Hepatic stellate cell (primary cell): ENCODE measurements at places on chromosomes 5 and 9.

GRCh38 chr5:160744268-160745101 lies 107.5 kb downstream of the ATP10B start:
- no peak for DNase-seq

GRCh38 chr5:23014266-23014665 lies 161.1 kb upstream of the CDH12 start:
- no peak for DNase-seq

DNA sequence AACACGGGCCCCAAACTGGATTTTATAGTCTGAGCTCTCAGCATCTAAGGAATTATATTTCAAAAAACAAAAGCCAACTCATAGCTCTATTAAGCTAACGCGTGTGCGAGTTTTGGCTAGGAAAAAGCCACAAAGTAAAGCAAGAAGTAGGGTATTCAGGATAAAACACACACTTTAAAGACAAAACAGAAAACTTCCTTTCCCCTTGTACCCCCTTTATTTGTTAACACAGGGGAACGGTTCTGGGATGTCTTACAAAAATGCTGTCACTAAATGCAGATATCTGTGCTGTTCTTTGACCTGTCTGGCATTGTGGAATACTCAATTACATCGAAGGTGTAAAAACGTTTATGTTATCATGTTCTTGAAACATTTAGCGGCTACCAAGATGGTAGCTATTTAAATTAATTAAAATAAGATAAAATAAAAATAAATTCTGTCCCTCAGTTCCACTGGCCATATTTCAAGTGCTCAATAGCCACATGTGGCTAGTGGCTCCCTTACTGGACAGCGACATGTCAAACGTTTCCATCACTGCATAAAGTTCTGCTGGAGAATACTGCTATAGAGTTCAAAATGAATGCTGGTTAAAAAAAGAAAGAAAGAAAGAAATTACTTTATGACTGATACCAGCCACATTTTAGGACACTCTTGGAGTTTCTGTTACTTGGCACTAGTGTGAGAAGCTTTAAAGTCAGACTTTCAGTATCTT lies 7.2 kb upstream of the MEF2C start:
- no peak for DNase-seq

DNA sequence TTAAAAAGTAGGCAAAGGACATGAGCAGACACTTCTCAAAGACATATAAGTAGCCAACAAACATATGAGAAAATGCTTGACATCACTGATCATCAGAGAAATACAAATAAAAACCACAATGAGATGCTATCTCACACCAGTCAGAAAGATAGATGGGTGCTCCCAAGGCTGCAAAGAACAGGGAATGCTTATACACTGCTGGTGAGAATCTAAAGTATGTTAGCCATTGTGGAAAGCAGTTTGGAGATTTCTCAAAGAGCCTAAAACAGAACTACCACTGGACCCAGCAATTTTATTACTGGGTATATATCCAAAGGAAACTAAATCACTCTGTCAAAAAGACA lies 154.2 kb downstream of the NDUFS4 start:
- no peak for DNase-seq

GRCh38 chr5:121967187-121967586 lies 5.4 kb downstream of the SRFBP1 start:
- no peak for DNase-seq

DNA sequence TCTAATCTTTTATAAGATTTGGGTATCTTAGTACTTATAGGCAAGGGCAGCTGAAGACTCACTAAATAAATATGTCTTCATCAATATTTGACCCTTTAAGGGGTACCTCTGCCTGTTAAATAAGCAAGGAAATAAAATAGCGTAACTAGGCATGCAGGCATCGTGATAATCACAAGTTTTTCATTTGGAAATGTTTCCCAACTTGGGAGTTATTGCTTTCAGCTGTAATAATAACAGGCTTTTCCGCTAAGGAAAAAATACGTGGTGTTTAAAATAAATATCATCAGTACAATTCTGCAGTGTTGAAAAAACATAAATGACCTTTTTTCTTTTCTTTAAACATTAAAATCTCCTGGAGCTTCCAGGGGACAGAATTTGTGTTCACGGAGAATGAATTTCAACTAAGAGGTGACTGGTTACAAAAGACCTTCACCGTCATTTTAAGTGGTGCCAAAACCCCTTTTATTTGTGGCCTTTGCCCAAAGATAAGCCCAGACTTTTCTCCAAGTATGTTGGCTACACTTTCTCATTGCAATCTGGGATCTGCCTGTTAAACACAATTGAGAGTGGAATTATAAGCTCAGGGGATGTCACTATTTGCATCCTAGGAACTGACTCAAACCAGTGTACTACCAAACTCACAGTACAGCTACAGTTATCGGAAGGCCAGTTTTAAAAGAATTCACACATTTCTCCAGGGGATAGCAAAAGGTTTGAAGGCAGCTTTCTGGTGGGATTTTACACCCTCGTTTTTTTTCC lies 218.6 kb downstream of the FBXL7 start:
- no peak for DNase-seq

DNA sequence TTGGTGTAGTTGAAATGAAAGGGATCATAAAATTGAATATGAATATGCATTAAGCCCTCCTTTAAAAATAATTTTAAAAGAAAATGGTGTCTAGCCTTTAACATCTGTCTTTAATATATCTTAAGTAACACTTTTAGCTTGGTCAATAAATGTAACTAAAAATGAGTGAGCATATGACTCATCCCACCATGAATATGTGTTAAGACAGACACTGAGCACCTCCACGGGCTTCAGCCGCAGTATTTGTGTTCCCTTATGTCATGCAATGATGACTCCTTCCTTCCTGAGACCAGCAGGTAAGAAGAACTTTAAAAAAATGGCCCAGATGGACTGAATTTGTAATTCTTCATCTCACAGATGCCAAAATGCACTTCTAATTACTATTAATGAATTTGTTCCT lies 563.2 kb downstream of the NR2F1-AS1 start:
- DNase-seq = no peak

DNA sequence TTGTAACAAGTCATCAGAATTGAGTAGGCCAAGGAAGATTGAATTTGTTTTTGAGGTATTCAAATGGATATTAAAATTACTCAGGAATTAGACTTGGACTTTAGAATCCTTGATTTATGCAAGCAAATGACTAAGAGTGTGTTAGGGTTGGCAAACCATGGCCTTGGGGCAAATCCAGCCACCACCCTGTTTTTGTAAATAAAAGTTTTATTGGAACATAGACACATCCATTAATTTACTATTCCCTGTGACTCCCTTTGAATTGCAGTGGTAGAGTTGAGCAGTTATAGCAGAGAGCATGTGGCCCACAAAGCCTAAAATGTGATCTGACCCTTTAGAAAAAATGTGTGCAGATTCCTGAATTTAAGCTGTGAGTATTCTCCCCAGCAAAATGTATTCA lies 115.6 kb downstream of the WDR70 start:
- DNase-seq = no peak

GRCh38 chr5:39301406-39301805 lies 62.9 kb downstream of the C9 start:
- no peak for DNase-seq

GRCh38 chr9:93301291-93301811 lies 117.4 kb downstream of the WNK2 start:
- no peak for DNase-seq

DNA sequence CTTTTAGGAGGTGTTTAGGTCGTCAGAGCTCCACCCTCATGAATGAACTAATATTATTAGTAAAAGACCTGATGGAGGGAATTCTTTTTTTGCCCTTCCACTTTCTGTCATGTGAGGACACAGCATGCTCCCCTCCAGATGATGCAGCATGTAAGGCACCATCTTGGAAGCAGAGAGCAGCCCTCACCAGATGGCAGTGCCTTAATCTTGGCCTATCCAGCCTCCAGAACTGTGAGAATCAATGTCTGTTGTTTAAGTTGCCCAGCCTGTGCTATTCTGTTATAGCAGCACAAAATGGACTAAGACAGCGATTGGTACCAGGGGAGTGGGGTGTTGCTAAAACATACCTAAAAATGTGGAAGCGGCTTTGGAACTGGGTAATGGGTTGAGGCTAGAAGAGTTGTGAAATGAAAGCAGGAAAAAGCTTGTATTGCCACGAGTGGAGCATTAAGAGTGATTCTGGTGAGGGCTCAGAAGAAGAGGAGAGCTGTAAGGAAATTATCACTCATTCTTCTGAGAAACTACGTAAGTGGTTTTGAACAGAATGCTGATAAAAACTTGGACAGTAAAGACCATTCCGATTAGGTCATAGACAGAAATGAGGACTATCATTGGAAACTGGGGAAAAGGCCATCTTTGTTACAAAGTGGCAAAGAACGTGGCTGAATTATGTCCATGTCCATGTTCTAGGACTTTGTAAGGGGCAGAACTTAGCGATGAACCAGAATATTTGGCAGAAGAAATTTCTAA lies 28.6 kb downstream of the PTPDC1 start:
- no peak for DNase-seq

DNA sequence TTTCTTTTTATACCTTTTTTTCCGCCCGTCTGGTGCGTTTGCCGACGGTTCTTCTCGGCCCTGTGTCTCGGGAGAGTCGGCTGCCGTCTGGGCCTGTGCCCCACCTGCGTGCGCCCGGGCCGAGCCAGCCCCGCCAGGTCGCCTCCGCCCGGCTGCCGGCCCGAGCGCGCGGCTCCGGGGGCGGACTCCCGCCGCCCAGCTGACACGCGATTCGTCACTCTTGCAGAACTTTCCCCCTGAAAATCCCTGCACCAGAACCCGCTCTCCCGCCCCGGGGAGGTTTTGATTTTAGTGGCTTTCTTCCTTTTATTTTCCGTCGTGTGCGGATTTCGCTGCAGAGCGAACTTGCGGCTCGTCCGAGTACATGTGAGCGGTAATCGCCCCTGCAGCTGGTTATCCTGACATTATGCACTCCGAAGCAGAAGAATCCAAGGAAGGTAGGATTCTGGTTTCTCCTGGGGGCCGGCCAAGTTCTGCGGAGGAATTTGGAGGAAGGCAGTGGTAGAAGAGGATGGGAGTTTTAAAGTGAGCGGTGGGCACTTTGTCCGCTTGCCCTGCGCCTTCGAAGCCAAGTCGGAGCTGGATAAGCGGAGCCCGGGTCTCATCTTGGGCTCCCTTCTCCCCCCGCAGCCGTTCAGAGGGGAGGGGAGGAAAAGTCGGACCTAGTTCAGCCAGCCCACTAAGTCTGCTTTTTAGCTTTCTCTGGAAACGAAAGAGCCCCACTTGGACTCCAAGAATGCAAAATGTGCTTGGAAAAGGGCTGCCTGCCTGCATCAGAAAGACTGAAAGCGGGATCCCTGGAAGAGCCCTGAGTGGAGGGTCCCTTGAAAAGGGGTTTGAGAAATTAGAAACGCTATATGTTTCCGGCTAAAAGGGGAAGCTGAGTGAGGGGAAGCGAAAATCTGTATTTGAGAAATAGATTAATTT lies at the start of gene TNFAIP8:
Gene TNFAIP8, plus strand, starts transcription at position 335 of the 927 bp plus-strand sequence. Its CDS starts 72 bp downstream, at position 407.
- DNase-seq = peak; percentile 60

DNA sequence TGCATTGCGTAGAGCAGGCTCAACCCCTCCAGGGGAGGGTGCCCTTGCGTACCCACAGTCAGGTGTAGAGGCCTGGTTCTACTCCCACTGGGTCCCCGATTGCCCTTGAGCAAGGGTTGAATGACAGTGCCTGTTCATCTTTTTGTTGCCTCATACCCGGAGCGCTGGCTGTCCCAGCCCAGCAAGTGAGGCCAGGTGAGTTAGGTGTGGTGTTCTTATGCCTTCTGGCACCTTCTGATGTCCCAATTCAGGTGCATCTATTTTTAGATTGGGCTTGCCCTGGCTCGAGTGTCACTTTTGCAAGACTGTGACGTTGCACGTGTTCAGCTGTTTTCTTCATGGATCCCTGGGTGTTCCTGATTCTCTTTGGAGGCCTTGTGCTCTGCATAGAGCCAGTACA lies 257.8 kb downstream of the GOLPH3 start:
- DNase-seq = no peak

DNA sequence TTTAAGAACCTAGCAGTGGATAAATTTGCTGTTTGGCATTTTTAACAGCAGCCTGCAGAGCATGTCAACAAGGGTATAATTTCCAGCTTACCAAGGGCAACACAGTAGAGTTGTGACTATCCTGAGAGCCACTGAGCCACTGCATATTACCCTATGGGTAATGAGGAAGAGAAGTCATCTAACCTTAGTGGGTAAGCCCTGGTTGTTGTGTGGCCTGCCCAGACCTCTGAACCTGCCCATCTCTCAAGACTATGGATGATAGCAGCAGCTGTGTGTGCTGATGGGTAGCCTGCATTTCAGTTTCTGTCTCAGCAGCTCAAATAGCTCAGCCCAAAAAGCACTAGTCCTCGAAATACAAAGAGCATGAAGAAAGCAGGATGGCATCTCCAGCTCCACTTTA lies 56.1 kb upstream of the PIP5K1B start:
- no peak for DNase-seq

DNA sequence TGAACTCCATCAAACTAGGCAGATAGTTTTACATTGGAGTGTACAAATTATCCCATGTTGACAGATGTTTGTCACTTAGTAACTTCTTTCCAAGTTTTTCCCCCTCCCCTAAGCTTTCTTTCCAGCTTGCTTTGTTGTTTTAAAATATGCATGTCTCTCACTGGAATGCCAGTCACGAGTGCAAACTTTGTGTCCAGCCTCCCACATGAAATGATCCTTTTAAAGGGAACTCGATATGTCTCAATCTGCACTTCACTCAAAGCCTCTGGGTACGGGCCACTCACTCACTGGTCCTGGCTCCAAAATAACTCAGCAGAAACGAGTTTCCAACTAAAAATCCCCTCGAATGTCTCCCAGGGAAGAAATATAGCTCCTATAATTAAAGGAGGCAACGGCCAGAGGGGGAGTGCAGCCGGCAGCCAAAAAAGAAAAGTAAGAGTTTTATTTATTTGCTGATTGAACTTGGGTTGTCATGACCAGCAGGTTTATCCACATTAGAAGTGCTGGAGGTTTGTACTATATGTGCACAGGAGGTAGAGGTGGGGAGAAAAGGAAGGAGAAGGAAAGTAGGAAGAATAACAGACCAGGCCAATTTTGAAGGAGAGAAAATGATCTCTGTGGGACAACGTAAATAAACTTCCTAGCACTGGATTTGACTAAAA lies 17.5 kb downstream of the NR2F1 start:
- no peak for DNase-seq

GRCh38 chr9:134495881-134496412 lies 145.7 kb upstream of the COL5A1 start:
- no peak for DNase-seq

GRCh38 chr5:9340085-9340484 lies 205.8 kb downstream of the SEMA5A start:
- no peak for DNase-seq

GRCh38 chr9:123941524-123942070 lies 11.7 kb upstream of the DENND1A start:
- DNase-seq = no peak

- no peak for DNase-seq
Observed at GRCh38 chr9:124593651-124594058, 86.5 kb upstream of the NR5A1 start.

GRCh38 chr5:34562791-34563190 lies 93.3 kb upstream of the RAI14 start:
- DNase-seq = no peak

GRCh38 chr9:133995012-133995896 lies 3.1 kb upstream of the VAV2 start:
- DNase-seq = no peak

DNA sequence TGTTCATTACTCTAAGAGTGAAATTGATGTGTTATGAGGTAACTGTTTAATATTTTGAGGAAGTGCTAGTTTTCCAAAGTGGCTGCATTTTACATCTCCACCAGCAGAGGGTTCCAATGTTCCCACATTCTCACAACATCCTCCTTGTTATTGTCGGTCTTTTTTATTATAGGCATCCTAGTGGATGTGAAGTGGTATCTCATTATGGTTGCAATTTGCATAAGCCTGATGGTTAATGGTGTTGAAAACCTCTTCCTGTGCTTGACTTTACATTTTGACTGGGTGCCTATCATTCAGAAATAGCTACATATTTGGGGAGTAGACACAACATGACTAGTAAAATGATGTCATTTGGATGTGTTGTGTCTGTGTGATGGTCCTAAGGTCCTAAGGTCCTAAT lies 143.6 kb downstream of the MRPS30 start:
- peak; percentile 1 for DNase-seq
